Neuronal stem cell (in vitro differentiated cells): ENCODE measurements at places on chromosomes 11 and 22.

GRCh38 chr11:63710476-63711217, 29.3 kb downstream of the RTN3 start:
- DNase-seq: no peak

GRCh38 chr22:40111451-40111850, 66.3 kb upstream of the TNRC6B start:
- no peak for DNase-seq

DNA sequence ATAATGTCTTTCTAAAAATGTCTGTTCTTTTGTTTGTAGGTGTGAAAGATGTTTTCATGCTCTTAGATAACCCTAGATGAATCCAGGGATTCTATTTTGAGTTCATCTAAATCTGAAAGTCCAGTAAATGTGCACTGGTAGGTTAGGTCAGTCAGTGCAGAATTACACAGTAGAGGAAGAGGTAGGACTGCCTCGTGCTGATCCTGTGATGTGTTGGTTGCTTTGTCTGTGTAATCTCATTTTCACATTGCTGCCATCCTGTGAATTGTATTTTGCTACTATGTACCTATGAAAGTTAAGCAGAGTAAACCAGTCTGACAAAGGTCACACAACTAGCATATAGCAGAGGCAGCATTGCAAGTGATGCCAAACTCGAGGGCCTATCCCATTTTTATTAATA, 36.5 kb downstream of the ATXN10 start:
- DNase-seq: no peak

DNA sequence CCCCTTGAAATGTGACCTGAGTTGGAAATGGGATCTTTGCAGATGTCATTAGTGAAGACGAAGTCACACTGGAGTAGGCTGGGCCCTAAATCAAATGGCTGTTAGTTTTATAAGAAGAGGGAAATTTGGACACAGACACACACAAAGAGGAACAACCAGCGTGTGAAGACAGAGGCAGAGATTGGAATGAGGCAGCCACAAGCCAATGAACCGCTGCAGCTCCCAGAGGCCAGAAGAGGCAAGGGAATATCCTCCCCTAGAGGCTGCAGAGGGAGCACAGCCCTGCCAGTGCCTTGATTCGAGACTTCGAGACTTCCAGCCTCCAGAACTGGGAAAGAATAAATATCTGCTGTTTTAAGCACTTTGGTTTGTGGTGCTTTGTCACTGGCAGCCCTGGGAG, 484.5 kb downstream of the MN1 start:
- no peak for DNase-seq

DNA sequence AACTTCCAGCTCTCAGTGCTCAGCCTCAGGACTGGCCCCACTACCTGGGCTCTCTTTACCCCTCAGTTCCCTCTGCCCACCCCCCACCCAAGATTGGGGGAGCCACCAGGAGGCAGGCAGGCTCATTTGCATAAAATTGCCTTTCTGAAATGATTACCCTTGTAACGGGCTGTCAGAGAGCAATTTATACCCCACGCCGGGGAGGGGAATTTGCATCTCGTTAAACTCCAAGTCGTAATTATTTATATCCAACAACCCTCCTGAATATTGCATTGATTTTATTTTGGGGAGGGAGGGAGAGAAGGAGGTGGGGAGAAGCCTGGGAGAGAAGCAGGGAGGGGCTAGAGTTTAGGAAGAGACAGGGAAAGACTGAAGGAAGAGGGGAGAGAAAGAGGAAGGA, 8.3 kb downstream of the NRXN2 start:
- DNase-seq: no peak

DNA sequence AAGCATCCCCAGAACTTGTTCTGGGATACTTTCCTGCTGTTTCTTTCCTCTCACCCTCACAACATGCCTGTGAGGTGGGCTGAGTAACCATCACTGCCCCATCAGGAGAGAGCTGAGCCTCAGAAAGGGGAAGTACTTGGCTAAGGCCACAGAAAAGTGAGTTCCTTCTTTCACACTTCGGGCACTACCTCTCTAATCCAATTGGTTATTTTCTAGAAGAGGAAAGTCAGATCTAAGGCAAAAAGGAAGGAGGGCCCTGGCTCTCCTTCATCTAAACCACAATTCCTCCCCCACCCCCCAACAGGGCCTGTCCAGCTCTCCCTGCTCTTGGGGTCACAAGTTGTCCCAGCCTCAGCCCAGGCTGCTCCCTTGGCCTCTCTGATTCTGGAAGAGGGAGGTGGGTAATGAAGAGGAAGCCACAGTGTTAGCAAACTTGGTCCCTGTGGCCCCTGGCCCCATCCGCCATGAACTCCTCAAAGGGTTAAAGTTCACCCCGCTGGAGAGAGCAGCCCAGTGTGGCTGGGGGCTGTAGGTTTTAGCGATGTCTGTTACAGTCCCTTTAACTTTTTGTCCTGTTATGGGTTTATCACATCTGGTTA, 34.0 kb downstream of the SLC22A12 start:
- no peak for DNase-seq

DNA sequence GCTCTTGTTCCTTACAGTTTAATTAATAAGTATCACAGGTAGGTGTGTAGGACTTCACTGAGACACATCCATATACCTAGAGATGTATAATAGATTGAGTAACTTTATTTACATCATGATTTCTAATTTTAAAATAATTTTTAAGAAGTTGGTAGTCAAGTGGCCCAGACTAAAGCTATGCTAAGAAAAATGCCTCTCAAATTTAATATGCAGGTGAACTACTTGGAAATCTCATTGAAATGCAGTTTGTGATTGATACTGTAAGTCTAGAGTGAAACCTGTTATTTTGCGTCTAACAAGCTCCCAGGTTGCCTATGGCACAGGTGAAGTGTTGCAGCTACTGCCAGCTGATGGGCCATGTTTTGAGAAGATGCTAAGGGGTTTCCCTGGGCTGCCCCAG, at the start of gene OOSP4B:
Gene OOSP4B (plus strand): TSS at position 301 of the 400 bp plus-strand sequence.
- DNase-seq: no peak
